ENCODE measurements at places on chromosomes 11 and 22. TPM values are rescaled to one million over a fixed set of nuclear protein-coding genes. Genes with fewer than 3 reads are reported as not detected.

- no peaks in the 10 kb centered on the region for H3K36me3 ChIP-seq
- no peak overlapping the region for H3K27ac ChIP-seq
- H3K4me3 ChIP-seq: no peak overlapping the region
- H3K4me1 ChIP-seq: no peaks in the 10 kb centered on the region
- no peaks in the 10 kb centered on the region for H3K27me3 ChIP-seq
Observed at GRCh38 chr11:66685276-66686099, 7.8 kb upstream of the RBM4B start.

FAR1 gene
- 69.2 TPM for total RNA-seq

- DNase-seq: no peak
- no peaks in the 10 kb centered on the region for H3K36me3 ChIP-seq
- H3K4me3 ChIP-seq: no peak overlapping the region
- no peaks in the 10 kb centered on the region for H3K4me1 ChIP-seq
- no peaks in the 10 kb centered on the region for H3K27me3 ChIP-seq
- H3K27ac ChIP-seq: no peak overlapping the region
Observed at GRCh38 chr11:1204381-1205101, 18.3 kb upstream of the MUC5B start.

GRCh38 chr11:2139123-2139521 lies at the start of gene IGF2:
TSS of gene IGF2 (minus strand) at chr11:2139389. CDS start at chr11:2135523, 3,866 bp downstream.
- peaks cover 28% of the 10 kb centered on the region for H3K4me1 ChIP-seq
- H3K27me3 ChIP-seq: peaks cover 100% of the 10 kb centered on the region
- DNase-seq: no peak
- H3K27ac ChIP-seq: no peak within 1 kb of the TSS
- H3K36me3 ChIP-seq: no peaks in the 10 kb centered on the region
- H3K4me3 ChIP-seq: no peak within 1 kb of the TSS

GRCh38 chr22:42622061-42622710 lies 7.5 kb upstream of the POLDIP3 start:
- no peak overlapping the region for H3K27ac ChIP-seq
- H3K4me3 ChIP-seq: no peak overlapping the region
- no peaks in the 10 kb centered on the region for H3K4me1 ChIP-seq
- DNase-seq: no peak

- H3K36me3 ChIP-seq: no peaks in the 10 kb centered on the region
- no peaks in the 10 kb centered on the region for H3K27me3 ChIP-seq
- no peak overlapping the region for H3K4me3 ChIP-seq
- H3K27ac ChIP-seq: no peak overlapping the region
- DNase-seq: no peak
Observed at GRCh38 chr22:38878001-38878400, 6.0 kb upstream of the CBX6 start.

DNA sequence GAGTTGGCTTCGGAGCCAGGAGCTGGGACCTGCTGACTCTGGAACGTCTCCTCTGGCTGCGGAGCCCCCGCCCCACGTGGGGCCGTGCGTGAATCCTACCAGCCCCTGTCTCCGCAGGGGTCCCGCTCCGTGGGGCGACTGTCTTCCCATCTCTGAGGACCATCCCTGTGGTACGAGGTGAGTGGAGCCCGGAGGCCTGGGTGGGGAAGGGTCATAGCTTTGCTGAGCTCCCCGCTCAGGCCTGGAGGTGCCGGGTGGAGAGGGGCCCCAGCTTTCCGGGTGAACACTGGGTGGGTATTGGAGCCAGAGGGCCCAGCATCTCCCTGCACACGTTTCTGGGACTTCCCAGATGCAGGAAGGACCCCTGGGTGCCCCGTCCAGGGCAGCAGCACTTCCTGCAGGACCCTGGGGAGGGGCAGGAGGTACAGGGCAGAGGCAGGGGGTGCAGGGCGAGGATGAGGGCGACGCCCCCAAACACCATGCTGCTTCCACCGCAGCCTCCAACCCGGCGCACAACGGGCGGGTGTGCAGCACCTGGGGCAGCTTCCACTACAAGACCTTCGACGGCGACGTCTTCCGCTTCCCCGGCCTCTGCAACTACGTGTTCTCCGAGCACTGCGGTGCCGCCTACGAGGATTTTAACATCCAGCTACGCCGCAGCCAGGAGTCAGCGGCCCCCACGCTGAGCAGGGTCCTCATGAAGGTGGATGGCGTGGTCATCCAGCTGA lies 3.8 kb downstream of the MUC5AC start:
- no peak overlapping the region for H3K27ac ChIP-seq
- H3K27me3 ChIP-seq: peaks cover 71% of the 10 kb centered on the region
- no peak overlapping the region for H3K4me3 ChIP-seq
- no peaks in the 10 kb centered on the region for H3K4me1 ChIP-seq
- no peaks in the 10 kb centered on the region for H3K36me3 ChIP-seq
- no peak for DNase-seq

- no peak overlapping the region for H3K4me3 ChIP-seq
- H3K36me3 ChIP-seq: no peaks in the 10 kb centered on the region
- no peak overlapping the region for H3K27ac ChIP-seq
- no peaks in the 10 kb centered on the region for H3K4me1 ChIP-seq
- DNase-seq: no peak
Observed at GRCh38 chr11:112685111-112685510, 276.1 kb upstream of the NCAM1 start.

SCN2B gene
- total RNA-seq: 4.1 TPM

TSPAN4 gene
- 132 TPM for total RNA-seq

GRCh38 chr22:38165922-38166593 lies 15.6 kb downstream of the PLA2G6 start:
- no peak for DNase-seq
- H3K27ac ChIP-seq: no peak overlapping the region
- no peaks in the 10 kb centered on the region for H3K27me3 ChIP-seq
- no peak overlapping the region for H3K4me3 ChIP-seq

DNA sequence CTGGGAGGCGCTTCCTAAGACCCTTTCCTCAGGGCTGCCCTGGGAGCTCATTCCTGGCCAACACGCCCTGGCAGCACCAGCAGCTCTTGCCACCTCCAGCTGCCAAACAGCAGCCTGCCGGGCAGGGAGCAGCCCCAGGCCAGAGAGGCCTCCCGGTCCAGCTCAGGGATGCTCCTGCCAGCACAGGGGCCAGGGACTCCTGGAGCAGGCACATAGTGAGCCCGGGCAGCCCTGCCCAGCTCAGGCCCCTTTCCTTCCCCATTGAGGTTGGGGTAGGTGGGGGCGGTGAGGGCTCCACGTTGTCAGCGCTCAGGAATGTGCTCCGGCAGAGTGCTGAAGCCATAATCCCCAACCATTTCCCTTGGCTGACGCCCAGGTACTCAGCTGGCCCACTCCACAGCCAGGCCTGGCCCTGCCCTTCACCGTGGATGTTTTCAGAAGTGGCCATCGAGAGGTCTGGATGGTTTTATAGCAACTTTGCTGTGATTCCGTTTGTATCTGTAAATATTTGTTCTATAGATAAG lies 7.6 kb downstream of the SLC39A13 start:
- H3K27ac ChIP-seq: peak overlapping the region; percentile 77
- peak; percentile 89 for DNase-seq
- peaks cover 48% of the 10 kb centered on the region for H3K4me1 ChIP-seq

GRCh38 chr11:131201674-131202073 lies 168.7 kb upstream of the NTM start:
- H3K27ac ChIP-seq: no peak overlapping the region
- H3K4me1 ChIP-seq: no peaks in the 10 kb centered on the region
- no peak overlapping the region for H3K4me3 ChIP-seq
- peak; percentile 67 for DNase-seq
- H3K36me3 ChIP-seq: no peaks in the 10 kb centered on the region

GRCh38 chr22:23216461-23217170 lies 36.3 kb downstream of the BCR start:
- H3K36me3 ChIP-seq: no peaks in the 10 kb centered on the region
- no peaks in the 10 kb centered on the region for H3K27me3 ChIP-seq
- peaks cover 57% of the 10 kb centered on the region for H3K4me1 ChIP-seq
- no peak for DNase-seq
- peak overlapping the region; percentile 42 for H3K27ac ChIP-seq

DNA sequence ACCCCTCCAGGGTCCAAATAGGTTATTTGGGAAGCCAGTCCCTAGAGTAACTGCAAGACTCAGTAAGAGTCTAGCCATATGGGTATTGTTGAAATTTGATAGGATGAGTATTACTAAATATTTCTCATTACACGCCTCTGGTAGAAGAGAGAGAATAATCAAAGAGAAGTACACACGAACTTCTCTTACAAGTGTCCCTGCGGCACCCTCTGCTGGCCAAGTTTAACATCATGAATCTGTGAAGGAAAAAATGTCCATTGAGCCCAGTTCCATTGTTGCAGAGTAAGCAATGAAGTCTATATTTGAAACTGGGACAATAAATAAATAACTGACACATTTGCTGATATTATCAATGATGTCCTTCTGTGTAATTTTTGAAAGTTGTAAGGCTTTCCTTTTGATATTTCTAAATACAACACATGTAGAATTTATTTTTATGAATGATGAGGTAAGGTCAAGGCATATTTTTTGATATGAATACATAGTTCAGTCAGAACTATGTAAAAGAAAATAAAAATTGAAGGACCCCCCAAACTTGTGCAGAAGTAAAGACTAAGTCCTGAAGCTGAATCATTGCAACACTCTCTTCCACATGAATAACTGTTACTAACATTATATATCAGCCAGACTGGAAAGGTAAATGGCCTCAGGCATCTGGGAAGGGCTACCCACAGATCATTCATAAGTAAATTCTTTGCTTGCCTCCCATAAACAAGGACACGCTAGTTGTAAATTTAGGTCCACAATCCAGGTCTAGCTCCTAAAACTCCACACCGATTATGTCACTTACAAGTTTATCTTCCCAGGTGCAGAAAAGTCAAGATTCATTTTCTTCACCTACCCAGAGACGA lies 10.0 kb downstream of the OR51L1 start:
- no peak overlapping the region for H3K4me3 ChIP-seq
- no peaks in the 10 kb centered on the region for H3K27me3 ChIP-seq
- H3K4me1 ChIP-seq: no peaks in the 10 kb centered on the region
- DNase-seq: peak; percentile 30
- no peak overlapping the region for H3K27ac ChIP-seq
- H3K36me3 ChIP-seq: no peaks in the 10 kb centered on the region

GRCh38 chr11:8784954-8785353 lies 102.4 kb downstream of the RPL27A start:
- no peak overlapping the region for H3K4me3 ChIP-seq
- no peaks in the 10 kb centered on the region for H3K36me3 ChIP-seq
- no peak overlapping the region for H3K27ac ChIP-seq
- no peak for DNase-seq
- no peaks in the 10 kb centered on the region for H3K4me1 ChIP-seq

NLRP14 gene
- 0.10 TPM for total RNA-seq

DNA sequence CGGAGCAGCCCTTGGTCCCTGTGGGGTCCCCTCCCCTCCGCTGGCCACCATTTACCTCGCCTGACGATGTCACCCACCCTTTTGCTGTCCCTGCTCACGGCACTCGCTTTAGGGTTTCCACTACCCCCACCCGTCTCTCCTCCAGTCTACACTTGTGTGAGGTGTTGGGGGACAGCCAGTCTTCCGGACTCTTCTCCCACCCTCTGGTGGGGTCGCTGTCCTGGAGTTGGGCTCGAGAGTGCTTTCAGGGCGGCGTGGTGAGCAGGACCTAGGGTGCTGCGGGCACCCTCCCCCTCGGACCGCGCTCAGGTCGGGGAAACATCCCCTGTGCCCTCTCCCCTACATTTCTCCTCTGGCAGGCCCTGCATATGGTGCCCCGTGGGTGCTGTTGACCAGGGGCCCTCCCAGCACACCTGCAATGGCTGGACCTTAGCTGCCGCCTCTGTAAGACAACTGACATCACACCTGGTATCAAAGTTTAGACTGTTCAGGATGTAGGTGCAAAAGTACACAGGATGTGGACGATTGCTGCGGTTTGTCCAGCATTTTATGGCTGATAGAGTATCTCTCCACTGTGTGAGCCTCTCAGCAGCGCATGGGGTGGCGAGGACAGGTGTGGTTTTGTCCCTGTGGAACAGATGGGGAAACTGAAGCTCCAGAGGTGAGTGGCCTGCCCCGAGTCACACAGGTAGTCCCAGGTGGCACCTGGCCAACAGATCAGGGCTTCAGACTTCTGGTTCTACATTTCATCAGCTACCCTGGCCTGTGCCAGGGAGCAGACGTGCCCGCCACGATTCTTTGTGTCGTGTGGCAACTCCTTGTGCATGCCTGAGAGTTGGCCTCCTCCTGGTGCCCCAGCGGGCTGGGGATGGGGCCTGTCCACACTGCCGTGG lies 1.2 kb downstream of the GRK2 start:
- DNase-seq: peak; percentile 57
- peak overlapping the region; percentile 86 for H3K27ac ChIP-seq
- peaks cover 58% of the 10 kb centered on the region for H3K4me1 ChIP-seq
- H3K36me3 ChIP-seq: no peaks in the 10 kb centered on the region

GRCh38 chr11:78982473-78982872 lies 407.8 kb upstream of the NARS2 start:
- no peak overlapping the region for H3K27ac ChIP-seq
- H3K36me3 ChIP-seq: no peaks in the 10 kb centered on the region
- no peaks in the 10 kb centered on the region for H3K27me3 ChIP-seq
- H3K4me1 ChIP-seq: no peaks in the 10 kb centered on the region
- no peak overlapping the region for H3K4me3 ChIP-seq
- no peak for DNase-seq

HEPHL1 gene
- not detected for total RNA-seq

DNA sequence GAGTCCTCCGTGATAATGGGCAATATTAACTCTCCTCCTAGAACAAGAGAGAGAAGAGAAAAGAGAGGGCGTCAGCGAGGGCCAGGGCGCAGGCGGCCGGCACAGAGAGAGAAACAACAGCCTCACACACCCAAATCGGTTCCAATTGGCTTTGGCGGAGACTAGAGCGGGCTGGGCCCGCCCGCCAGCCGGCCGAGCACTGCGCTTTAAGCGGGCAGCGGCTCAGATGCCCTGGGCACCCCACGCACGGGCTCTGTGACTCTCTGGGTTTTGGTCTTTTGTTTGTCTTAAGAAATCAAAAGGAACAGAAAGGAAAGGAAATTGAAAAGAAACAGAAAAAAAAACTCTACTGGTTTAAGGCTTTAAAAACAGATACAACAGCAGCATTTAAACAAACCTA lies 17.0 kb downstream of the SLC22A12 start:
- no peaks in the 10 kb centered on the region for H3K27me3 ChIP-seq
- H3K36me3 ChIP-seq: no peaks in the 10 kb centered on the region
- no peak overlapping the region for H3K4me3 ChIP-seq
- H3K4me1 ChIP-seq: no peaks in the 10 kb centered on the region

DNA sequence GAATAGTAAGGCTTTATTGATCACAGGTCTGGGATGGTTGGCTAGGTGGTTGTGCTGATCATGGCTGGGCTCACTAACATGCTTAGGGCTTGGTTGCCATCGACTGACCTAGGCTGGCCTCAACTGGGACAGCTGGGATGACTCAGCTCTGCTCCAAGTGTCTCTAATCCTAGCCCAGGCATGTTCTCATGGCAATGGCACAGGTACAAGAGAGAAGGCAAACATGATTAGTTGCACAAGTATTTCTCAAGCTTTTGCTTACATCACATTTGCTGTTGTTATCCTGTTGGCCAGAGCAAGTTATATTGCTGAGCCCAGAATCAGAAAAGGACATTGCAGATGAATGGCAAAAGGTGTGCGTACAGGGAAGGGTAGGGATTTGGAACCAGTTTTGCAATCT lies 68.5 kb upstream of the SLC35C1 start:
- no peak overlapping the region for H3K4me3 ChIP-seq
- DNase-seq: no peak
- no peaks in the 10 kb centered on the region for H3K4me1 ChIP-seq

Data from left lung (tissue), 14 donors.